ENCODE measurements at places on chromosomes 13 and 19.

DNA sequence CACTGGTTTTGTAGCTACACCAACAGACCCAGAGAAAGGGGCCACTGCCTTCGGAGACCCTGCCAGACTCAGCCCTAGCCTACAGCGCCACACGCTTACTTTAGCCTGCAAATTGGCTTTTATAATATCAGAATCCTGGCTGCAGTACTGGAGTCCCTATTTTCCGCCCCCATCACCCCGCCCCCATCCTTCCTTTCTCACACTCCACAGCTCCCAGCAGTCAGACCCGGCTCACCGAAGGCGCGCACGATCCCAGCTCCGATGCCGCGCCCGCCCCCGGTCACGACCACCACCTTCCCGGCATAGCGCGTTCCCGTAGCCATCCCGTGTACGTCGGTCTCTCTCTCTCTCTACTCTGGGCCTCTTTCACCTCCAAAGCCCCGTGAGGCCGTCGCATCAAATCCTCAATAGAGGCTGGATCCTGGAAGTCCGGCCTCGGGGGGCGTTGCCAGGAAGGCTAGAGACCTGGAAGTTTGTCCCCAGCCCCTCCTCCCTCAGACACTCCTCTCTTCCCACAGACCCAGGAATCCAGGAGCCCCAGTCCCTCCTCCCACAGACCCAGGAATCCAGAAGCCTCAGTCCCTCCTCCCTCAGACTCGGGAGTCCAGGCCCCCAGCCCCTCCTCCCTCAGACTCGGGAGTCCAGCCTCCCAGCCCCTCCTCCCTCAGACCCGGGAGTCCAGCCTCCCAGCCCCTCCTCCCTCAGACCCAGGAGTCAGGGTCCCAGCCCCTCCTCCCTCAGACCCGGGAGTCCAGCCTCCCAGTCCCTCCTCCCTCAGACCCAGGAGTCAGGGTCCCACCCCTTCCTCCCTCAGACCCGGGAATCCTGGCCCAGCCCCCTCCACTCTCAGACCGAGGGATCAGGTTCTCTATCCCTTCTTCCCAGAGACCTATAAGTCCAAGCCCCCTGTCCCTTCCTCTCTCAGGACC lies at the start of gene HSD17B14:
TSS of gene HSD17B14 (minus strand) at position 403 of the 929 bp plus-strand sequence. CDS start at position 323, 80 bp downstream.
- DNase-seq = no peak

- DNase-seq = no peak
These were observed 6.5 kb downstream of the PLEKHG2 start for GRCh38 chr19:39419003-39419402.

GRCh38 chr19:3183721-3184641 lies 1.7 kb upstream of the NCLN start:
- DNase-seq = no peak

GRCh38 chr13:32828711-32829110 lies 187.5 kb upstream of the KL start:
- DNase-seq = no peak

DNA sequence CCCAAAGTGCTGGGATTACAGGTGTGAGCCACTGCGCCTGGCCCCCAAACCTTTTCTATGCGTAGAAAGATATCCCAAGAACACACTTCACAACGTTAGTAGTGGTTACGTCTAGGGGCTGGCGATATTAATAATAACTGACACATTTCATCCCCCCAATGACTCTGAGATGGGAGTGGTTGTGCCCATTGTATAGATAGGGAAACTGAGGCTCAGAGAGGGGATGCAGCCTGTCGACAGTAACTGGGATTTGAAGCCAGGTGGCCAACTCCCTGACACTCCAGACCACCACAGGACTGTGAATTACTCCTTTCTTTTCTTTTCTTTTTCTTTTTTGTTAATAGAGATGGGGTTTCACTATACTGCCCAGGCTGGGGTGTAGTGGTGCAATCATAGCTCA lies 25.3 kb upstream of the PTPRS start:
- no peak for DNase-seq

- DNase-seq = no peak
These were observed 7.0 kb upstream of the TMC4 start for GRCh38 chr19:54179921-54180461.

Measured in stimulated activated CD8-positive, alpha-beta memory T cell treated with anti-CD3 and anti-CD28 coated beads, Interleukin-12 subunit alpha, Interleukin-12 subunit beta, amount 100 ng/mL, for 1 hour (primary cell).